Activated naive CD8-positive, alpha-beta T cell treated with anti-CD3 and anti-CD28 coated beads, Interleukin-2, amount 50 U/mL, for 16 hours (primary cell): ENCODE measurements at places on chromosomes 6 and 20.

- no peak for DNase-seq
Observed at GRCh38 chr20:51354769-51355319, 187.7 kb downstream of the NFATC2 start.

DNA sequence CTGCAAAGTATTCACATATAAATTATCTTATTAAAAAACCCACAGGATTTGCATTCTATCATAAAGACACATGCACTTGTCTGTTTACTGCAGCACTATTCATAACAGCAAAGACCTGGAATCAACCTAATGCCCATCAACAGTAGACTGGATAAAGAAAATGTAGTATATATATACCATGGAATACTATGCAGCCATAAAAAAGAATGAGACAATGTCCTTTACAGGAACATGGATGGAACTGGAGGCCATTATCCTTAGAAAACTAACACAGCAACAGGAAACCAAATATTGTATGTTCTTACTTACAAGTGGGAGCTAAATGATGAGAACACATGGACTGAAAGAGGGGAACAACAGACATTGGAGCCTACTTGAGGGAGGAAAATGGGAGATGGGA lies 97.0 kb downstream of the FAM217A start:
- no peak for DNase-seq

DNA sequence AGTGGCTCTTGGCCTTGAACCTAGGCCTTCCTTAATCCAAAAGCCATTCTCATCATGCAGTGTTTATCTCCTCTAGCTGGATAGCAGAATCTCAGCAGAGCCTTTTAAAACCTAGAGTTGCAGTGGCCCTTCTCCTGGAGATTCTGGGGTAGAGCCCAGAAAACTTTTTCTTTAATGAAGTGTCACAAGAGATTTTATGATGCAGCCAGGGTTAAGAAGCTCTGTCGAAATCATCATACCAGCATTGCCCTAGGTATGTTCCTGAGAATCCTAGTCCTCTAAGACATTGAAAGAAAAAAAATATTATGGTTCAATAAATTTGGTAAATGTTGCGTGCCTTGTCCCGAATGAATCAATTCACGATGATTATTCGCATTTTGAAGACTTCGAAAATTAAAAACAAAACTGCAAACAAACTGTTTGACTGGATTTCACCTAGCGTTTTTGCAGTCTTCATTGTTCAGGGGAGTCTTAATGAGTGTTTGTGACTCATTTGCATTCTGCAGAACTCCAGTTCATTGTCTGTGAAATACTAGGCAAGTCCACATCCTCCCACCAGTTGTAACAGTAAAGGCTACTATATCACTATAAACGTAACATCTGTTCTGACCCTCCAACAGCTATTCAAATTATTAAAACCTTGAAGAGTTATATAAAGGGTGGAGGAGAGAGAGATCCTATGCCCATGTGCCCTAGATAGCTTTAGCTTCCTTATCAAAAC lies 198.6 kb downstream of the UST start:
- DNase-seq, result no peak

- no peak for DNase-seq
Observed at GRCh38 chr20:32462900-32463641, 104.9 kb downstream of the ASXL1 start.
